ENCODE measurements at places on chromosomes 7 and 10.

DNA sequence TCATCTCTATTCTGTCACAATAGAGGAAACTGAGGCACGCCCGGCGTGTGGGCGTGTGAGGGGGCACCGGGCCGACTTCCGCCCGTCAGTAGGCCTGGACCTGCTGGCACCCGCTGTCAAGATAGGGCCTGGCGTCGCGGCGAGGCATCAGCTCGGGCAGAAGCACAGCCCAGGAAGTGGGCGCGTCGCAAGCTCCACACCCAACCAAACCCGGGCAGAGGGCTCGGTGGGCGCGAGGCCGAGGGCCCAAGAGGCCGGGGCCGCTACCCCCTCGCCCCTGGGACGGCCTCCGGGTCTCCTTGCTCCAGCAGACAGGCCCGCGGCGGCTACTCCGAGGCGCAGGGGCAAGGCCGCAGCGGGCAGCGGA is 91.2 kb downstream of the SPAG6 start:
- no peak for DNase-seq

DNA sequence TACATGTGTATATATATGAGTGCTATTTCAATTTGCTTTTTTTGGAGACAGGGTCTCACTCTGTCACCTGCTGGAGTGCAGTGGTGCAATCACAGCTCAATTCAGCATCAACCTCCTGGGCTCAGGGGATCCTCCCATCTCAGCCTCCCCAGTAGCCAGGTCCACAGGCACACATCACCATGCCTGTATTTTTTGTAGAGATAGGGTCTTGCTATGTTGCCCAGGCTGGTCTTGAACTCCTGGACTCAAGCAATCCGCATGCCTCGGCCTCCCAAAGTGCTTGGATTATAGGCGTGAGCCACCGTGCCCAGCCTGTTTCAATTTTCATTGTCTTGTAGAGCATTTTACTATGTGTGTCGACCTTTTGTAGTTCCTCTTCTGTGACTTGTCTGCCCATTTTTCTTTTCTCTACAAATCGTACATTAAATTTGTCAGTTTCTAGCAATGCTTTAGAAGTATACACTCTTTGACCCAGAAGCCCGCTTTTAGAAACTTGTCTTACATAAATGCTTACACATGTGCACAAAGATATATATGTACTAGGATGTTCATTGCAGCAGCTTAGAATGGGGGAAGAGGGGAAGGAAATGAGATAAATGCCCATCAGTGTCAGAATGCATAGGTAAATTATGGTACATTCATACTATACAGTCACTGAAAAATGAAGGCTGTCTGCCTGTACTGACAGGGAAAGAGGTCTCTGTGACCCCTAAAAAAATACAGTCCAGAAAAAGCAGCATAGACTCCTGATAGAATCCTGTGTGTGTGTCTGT is 12.2 kb upstream of the RFC2 start:
- no peak for DNase-seq

DNA sequence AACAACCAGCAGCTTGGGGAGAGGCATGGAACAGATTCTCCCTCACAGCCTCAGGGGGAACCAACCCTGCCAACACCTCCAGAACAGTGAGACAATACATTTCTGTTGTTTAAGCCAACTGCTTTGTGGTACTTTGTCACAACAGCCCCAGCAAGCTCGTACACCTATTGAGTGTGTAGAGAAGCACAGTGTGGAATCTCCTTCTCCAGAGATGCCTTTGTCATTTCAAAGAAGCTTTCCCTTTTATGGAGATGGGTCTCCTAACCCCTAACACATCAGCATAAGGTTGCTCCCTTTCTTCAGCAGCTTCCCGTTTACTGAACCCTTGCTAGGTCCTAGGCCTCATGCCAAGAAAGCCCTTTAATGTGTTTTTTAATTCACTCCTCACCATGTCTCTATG is 60.7 kb upstream of the AGK start:
- DNase-seq: no peak

DNA sequence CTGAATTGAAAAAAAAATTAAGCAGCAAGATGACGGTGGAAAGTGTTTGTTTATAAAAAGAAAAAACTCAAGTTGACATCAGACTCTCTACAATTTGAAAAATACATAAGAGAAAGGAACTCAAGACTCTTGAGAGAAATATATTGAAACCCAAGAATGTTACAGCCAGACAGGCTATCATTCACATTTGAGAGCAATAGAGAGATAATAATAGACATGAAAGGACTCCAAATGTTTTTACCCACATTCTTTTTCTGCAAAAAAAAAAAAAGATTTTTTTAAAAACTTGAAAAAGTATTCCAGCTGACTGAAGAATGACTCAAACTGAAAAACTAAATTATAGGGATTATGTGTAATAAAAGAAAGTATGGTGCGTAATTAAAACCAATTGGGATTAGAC is 532.4 kb downstream of the INHBA start:
- no peak for DNase-seq

GRCh38 chr7:43211286-43211685 is 98.8 kb downstream of the HECW1 start:
- DNase-seq: peak; percentile 31

DNA sequence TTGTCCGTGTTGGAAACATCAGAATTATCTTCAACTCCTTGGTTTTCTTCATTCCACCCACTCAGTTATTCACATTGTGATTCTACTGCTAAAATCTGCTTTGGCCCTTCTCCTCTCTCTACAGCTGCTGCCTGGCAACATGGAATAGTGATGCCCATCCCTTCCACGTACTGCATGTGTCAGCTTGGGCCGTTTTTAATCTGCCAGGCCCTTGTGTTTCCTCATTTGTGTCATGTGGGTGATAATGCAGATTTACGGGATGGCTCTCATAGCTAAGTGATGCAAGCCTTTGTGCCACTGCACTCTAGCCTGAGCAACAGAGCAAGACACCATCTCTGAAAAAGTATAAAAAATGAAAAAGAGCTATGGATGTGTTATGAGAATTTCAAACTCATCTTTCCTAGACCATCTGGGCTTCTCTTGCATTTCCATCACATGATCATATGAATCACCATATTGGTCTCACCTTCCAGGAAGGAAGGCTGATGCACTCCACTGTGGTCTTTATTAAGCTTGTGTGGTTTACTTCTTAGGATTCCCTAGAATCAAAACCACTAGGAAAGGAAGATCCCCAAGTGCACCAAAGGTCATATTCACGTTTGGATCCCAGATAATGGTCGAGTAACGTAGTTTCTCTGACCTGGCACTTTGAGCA is 20.6 kb upstream of the CELF2 start:
- no peak for DNase-seq

DNA sequence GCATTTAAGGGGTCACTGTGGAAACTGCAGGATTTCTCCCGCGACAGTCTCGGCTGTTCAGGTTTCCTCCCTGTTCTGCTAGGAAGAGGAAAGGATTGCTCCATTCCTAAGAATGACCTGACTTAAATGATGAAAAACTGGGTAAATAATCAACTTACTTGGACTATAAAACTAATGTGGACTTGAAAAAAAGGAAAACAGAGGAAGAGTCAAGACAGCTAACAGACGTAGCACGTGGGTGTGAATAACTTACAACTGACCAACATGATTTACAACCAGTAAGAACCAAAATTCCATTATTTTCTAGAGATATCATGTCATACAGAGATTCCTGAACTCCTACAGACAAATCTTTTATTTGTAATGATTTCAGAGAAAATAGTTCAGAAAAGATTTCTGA is 93.8 kb downstream of the ADAM12 start:
- peak; percentile 84 for DNase-seq

Measured in kidney tubule cell (primary cell).